Activated naive CD4-positive, alpha-beta T cell treated with anti-CD3 and anti-CD28 coated beads, Interleukin-2, amount 50 U/mL, for 72 hours (primary cell): ENCODE measurements at places on chromosomes 2 and 18. TPM values are rescaled to one million over a fixed set of nuclear protein-coding genes. Genes with fewer than 3 reads are reported as not detected.

Gene SLC39A6
- 33.4 TPM for total RNA-seq

Gene C2orf74
- 14.4 TPM for total RNA-seq

Gene PFN4
- not detected for total RNA-seq

Gene GAREM2
- 10.4 TPM for total RNA-seq

Gene CTIF
- 7.9 TPM for total RNA-seq

Gene ANKRD23
- 3.7 TPM for total RNA-seq

Gene VIT
- total RNA-seq = not detected

Gene ZNF521
- total RNA-seq = not detected

Gene ELOA2
- not detected for total RNA-seq

Gene TMEM247
- total RNA-seq = not detected

Gene COLEC11
- total RNA-seq = not detected

Gene GALNT13
- 0.14 TPM for total RNA-seq

Gene AQP12A
- total RNA-seq = not detected

Gene RAB17
- 0.88 TPM for total RNA-seq

Gene SPTBN1
- 135 TPM for total RNA-seq

Gene TBR1
- 0.14 TPM for total RNA-seq

Gene CDKL4
- not detected for total RNA-seq
